ENCODE measurements at places on chromosomes 11 and 22.

- no peaks in the 10 kb centered on the region for H3K36me3 ChIP-seq
- no peak overlapping the region for H3K27ac ChIP-seq
- no peaks in the 10 kb centered on the region for H3K27me3 ChIP-seq
- no peaks in the 10 kb centered on the region for H3K4me1 ChIP-seq
- H3K4me3 ChIP-seq, result no peak overlapping the region
Measured at GRCh38 chr22:17563936-17564391, 666 bp downstream of the SLC25A18 start.

- no peak overlapping the region for H3K27ac ChIP-seq
- H3K4me1 ChIP-seq, result no peaks in the 10 kb centered on the region
- H3K4me3 ChIP-seq, result no peak overlapping the region
- H3K36me3 ChIP-seq, result no peaks in the 10 kb centered on the region
- no peaks in the 10 kb centered on the region for H3K27me3 ChIP-seq
- DNase-seq, result no peak
Measured at GRCh38 chr22:27068121-27068520, 410.7 kb downstream of the MIAT start.

DNA sequence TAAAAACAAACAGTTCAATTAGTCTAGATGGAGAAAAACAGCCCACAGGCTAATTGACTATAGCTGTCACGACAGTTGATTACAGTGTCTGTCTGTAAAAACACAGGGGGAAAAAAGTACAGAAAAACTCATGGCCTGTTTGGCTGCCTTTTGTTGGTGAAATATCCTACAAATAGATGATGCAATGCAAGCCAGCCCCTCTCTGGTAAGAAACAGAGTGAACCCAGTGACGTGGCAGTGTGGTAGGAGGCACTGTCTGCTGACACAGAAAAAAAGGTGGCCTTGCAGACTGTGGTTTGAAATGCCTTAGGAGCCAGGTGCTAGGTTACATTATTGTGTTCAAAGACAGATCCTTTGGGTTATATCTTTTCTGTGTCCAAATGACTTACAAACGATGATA is 431.4 kb upstream of the CCDC90B start:
- no peak for DNase-seq
- H3K27me3 ChIP-seq, result no peaks in the 10 kb centered on the region
- no peaks in the 10 kb centered on the region for H3K36me3 ChIP-seq
- no peak overlapping the region for H3K4me3 ChIP-seq

- no peak overlapping the region for H3K27ac ChIP-seq
- H3K27me3 ChIP-seq, result no peaks in the 10 kb centered on the region
- no peak overlapping the region for H3K4me3 ChIP-seq
- no peaks in the 10 kb centered on the region for H3K4me1 ChIP-seq
- no peak for DNase-seq
Measured at GRCh38 chr22:29336751-29337490, 21.4 kb upstream of the RASL10A start.
